Lower leg skin (tissue), 4 donors: ENCODE measurements at places on chromosomes 5 and 9.

- no peak for DNase-seq
Measured at GRCh38 chr5:15718421-15719179, 218.6 kb downstream of the FBXL7 start.

GRCh38 chr9:446074-446699 is 231.5 kb downstream of the DOCK8 start:
- DNase-seq, result no peak

- no peak for DNase-seq
Measured at GRCh38 chr5:78113689-78114264, 180.7 kb downstream of the AP3B1 start.

GRCh38 chr5:126449751-126450271 is 26.6 kb downstream of the GRAMD2B start:
- no peak for DNase-seq
